Lower lobe of right lung (tissue), 2 donors: ENCODE measurements at places on chromosomes 4 and X. TPM values are rescaled to one million over a fixed set of nuclear protein-coding genes. Genes with fewer than 3 reads are reported as not detected.

PDGFRA gene
- 69.5 TPM for total RNA-seq

DTHD1 gene
- total RNA-seq, result 8.0 TPM

XAGE1A gene
- total RNA-seq, result not detected

DNA sequence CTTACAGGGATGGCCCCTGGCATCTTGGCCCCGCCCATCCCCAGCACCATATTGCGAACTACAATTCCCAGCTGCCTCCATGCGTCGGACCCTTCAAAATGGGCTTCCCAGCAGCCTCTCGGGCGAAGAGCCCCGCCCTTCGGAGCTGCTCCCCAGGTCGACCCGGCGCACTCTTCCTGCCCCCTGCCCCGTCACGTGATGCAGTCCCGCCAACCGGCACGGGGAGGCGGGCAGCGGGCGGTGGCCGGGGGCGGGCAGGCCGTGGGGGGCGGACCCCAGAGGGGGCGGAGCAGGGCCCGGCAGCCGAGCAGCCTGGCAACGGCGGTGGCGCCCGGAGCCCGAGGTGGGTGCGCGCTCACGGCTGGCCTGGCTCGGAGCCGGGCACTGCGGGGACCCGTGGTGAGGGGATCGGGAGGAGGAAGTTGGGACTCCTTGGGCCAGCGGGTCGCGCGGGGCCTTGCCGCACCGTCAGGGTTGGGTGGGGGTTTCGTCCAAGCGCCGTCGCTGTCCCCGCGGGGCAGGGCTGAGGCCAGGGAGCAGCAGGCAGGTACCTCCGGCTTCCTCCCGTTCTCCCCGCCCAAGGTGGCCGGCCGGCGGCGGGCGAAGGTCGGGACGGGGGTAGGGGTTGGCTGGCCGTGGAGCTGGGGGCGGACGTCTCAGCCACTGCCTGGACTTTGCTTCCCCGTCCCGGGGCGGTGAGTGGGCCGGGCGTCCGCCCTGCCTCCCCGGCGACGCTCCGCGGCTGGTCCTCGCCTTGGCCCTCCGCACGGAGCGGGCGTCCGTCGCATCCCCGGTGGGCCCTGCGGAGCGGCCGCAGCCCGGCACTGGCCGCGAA, at the start of gene MTM1:
MTM1 (plus strand) TSS at position 302 of the 835 bp plus-strand sequence. CDS start 23,994 bp downstream, outside the sequence.
- peak within 1 kb of the TSS; percentile 70 for H3K4me3 ChIP-seq

UCHL1 gene
- total RNA-seq, result 8.4 TPM

GRCh38 chr4:37762294-37762990, 64.0 kb upstream of the PGM2 start:
- no peaks in the 10 kb centered on the region for H3K36me3 ChIP-seq
- peaks cover 24% of the 10 kb centered on the region for H3K4me1 ChIP-seq
- DNase-seq, result no peak
- no peak overlapping the region for H3K4me3 ChIP-seq

PDZD4 gene
- total RNA-seq, result 8.5 TPM

DNA sequence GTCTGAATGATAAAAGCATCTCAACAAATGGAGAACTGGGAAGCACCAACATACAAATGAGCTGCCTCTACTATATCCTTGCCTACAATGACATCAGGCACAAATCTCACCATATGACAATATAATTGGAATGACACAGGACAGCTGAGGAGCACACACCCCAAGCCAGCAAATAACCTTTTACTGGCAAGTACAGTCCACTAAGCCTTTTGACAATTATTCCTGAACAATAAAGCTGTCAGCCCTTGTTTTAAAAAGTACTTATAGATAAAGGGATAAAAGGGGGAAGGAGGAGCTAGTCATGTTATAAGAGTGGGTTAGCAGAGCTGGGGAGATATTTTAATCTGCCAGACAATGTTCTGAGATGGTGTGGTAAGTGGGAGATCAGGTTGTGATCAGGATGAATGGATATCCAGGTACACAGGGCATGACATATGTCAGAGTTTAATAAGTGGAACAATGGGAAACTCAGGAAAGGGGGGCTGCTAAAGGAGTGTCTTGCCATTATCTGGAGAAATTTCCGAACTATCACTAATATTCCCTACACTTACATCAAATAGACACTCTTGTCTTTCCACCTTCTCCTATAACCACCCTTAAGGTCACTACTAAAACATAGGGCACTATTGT, 127.6 kb downstream of the GPC3 start:
- DNase-seq, result no peak
- H3K4me1 ChIP-seq, result no peaks in the 10 kb centered on the region
- no peak overlapping the region for H3K4me3 ChIP-seq
- no peak overlapping the region for H3K27ac ChIP-seq
- no peaks in the 10 kb centered on the region for H3K27me3 ChIP-seq
- H3K36me3 ChIP-seq, result no peaks in the 10 kb centered on the region

DNA sequence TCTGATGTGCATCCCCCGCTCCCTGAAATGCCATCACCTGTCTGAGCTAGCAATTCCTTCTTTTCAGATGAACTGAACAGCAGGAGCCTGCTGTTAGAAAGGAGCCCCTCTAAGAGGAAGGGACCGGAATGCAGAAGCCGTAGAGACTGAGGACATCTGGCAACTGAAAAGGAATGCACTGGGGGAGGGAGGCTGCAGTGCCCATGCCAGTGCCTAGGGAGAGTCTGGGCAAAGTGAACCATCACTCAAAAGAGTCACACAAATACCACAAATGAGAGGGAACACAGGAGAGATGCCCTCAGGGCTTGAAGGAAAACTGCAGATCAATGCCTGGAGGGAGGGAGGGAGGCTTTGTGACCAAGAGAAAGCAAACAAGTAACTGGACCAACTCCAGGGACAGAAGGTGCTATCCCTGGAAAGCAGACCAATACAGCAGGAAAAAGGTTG, 93.9 kb upstream of the CBR4 start:
- H3K4me1 ChIP-seq, result peaks cover 15% of the 10 kb centered on the region
- no peaks in the 10 kb centered on the region for H3K27me3 ChIP-seq
- no peak overlapping the region for H3K27ac ChIP-seq
- DNase-seq, result no peak
- H3K4me3 ChIP-seq, result no peak overlapping the region

SPIN4 gene
- total RNA-seq, result 8.1 TPM

TSPAN7 gene
- total RNA-seq, result 54.6 TPM

DNA sequence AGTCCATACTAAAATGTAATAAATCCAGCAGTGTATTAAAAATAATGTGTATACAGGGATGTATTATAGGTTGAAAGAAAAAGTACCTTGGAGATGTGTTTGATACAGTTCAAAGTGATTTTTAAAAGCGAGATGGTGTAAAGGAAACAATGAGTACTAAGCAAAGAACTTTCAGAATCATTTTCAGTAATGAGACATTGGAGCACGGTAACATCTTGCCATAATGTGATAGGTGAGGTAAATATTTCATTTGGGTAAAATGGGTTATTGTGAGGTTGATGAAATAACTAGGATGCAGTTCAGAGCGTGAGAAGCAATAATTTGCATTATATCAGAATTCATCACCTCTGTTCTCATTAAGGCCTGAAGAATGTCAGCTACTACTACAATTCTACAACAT, 25.9 kb downstream of the EIF2S3 start:
- no peak overlapping the region for H3K4me3 ChIP-seq
- no peaks in the 10 kb centered on the region for H3K4me1 ChIP-seq
- peaks cover 20% of the 10 kb centered on the region for H3K36me3 ChIP-seq
- DNase-seq, result no peak
- no peaks in the 10 kb centered on the region for H3K27me3 ChIP-seq

GRCh38 chr4:93396272-93396671, 432.3 kb upstream of the ATOH1 start:
- H3K36me3 ChIP-seq, result no peaks in the 10 kb centered on the region
- DNase-seq, result no peak
- H3K4me1 ChIP-seq, result no peaks in the 10 kb centered on the region
- no peak overlapping the region for H3K27ac ChIP-seq

WDR17 gene
- total RNA-seq, result 5.6 TPM

CPLX1 gene
- 3.9 TPM for total RNA-seq

DNA sequence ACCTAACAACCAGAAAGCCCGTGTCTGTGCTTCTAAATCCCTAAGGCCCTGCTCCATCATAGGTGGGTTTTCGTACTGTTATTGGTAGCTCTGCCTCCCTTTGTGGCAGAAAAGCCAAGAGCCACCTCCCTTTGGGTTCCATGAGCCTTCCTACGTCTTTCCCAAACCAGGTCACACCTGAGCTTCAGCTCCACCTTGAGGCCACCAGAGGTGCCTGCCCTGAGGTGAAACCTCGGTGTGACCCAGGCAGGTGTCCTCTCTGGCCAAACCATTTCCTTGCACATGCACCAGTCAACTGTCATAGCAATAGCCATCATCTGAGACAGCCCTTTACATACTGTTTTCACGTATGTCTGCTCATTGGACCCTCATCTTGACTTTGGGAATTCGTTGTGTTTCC, 188.0 kb upstream of the RBPJ start:
- H3K36me3 ChIP-seq, result no peaks in the 10 kb centered on the region
- DNase-seq, result no peak
- no peaks in the 10 kb centered on the region for H3K4me1 ChIP-seq

DNA sequence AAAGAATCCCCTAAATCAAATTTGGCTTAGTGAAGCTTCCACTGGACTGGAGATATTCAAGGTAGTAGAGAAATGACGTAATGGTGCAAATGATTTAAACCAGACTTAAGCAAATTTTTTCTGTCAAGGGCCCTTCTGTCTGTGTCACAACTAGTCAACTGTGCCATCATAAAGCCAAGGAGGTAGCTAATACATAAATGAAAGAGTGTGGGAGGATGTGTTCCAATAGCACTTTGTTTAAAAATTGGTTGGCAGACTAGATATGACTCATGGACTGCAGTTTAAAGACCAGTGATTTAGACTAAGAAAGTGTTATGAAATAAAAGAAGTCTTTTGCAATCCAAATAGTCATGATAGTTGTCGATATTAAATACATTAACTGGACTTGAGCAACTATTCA, 24.3 kb upstream of the TEX13C start:
- H3K4me3 ChIP-seq, result no peak overlapping the region
- no peaks in the 10 kb centered on the region for H3K36me3 ChIP-seq
- no peaks in the 10 kb centered on the region for H3K4me1 ChIP-seq
- H3K27me3 ChIP-seq, result no peaks in the 10 kb centered on the region
- DNase-seq, result no peak
- no peak overlapping the region for H3K27ac ChIP-seq

- no peak for DNase-seq
- no peak overlapping the region for H3K4me3 ChIP-seq
- H3K27ac ChIP-seq, result no peak overlapping the region
Observed at GRCh38 chr4:164313853-164314252, 440.1 kb upstream of the SMIM31 start.

DNA sequence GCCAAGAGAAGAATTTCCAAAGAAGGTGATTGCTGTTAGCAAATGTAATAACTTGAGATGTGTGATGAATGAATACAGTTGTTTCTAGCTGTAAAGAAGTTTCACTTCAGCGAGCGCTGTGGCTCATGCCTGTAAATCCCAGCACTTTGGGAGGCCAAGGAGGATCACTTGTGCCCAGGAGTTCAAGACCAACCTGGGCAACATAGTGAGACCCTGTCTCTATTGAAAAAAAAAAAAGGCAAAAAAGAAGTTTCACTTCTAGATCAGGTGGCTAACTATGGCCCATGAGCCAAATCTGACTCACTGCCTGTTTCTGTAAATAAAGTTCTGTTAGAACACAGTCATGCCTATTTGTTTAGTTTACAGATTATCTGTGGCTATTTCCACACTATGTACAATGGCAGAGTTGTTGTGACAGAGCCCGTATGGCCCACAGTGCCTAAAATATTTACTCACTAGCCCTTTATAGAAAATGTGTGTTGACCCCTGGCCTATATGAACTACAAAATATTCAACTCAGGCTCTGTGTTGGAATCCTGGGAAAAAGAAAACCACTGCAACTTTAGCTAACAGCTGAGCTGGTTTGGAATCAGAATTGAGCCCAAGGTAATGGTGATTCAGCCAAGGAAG, 54.1 kb upstream of the PRPS1 start:
- no peak for DNase-seq
- H3K4me3 ChIP-seq, result no peak overlapping the region
- no peaks in the 10 kb centered on the region for H3K36me3 ChIP-seq
- no peak overlapping the region for H3K27ac ChIP-seq

DNA sequence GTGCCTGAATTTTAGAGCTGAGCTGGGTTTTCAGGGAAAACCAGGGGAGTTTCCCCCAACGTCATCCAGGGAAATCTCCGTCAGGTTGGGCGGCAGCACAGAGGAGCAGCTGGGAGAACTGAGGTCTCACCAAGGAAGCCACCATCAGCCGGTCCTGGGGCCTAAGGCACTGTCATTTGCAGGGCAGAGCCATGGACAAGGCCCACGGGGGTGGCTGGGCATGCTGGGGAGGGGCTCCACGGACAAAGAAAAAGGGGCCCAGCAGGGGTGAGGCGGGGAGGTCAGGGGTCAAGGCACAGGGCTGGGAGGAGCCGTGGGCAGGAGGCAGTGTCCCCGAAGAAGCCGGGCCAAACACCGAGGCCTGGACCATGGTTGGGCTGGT, 109.8 kb downstream of the HMX1 start:
- peaks cover under 1% of the 10 kb centered on the region for H3K27me3 ChIP-seq
- H3K36me3 ChIP-seq, result no peaks in the 10 kb centered on the region
- H3K27ac ChIP-seq, result no peak overlapping the region
- DNase-seq, result peak; percentile 26

BDH2 gene
- 46.2 TPM for total RNA-seq

- no peak for DNase-seq
- no peak overlapping the region for H3K4me3 ChIP-seq
- H3K27me3 ChIP-seq, result no peaks in the 10 kb centered on the region
- no peaks in the 10 kb centered on the region for H3K4me1 ChIP-seq
- H3K27ac ChIP-seq, result no peak overlapping the region
Observed at GRCh38 chr4:6608758-6609414, 31.6 kb upstream of the MRFAP1 start.

DNA sequence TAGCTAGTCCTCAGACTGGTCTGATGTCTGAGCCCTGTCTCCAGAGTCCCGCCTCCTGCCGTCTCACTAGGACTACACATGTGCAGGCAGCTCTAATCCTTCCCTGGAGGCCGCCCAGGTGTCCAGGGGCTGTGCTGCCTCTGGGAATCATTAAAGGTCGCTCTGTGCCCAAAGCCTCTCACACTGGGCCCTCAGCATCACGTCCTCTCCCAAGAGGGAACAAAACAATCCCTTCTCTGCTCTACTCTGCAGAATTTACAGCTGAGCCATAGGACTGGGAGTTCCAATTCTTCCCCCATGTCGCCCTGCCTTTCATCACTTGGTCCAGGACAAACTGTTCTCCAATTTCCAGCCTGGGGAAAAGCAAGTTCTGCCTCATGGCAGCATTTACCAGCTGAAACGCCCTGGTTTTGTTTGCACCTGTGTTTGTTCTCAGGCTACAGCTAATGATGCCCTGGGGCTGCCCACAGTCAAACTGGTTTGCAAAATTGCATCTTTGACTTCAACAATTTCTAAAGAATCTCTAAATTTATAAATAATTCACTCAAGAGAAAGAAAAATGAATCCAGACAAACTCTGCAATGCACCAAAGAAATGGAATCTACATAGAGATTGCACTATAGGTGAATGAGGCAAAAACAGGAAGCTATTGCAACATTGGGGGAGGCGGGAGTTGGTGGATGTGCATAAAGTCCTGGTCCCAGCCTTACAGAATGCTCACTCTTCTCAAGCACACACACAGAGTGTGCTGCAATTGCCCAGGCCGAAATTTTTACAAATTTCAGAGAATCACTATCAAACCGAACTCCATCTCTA, 7.2 kb upstream of the MRFAP1 start:
- no peak overlapping the region for H3K27ac ChIP-seq
- no peaks in the 10 kb centered on the region for H3K36me3 ChIP-seq
- DNase-seq, result no peak
- no peak overlapping the region for H3K4me3 ChIP-seq

ING2 gene
- 9.5 TPM for total RNA-seq

GRCh38 chr4:74446896-74447295, 2.0 kb downstream of the AREG start:
- H3K36me3 ChIP-seq, result no peaks in the 10 kb centered on the region
- no peak for DNase-seq
- H3K27me3 ChIP-seq, result no peaks in the 10 kb centered on the region
- H3K4me1 ChIP-seq, result no peaks in the 10 kb centered on the region
- no peak overlapping the region for H3K4me3 ChIP-seq
- no peak overlapping the region for H3K27ac ChIP-seq
